ENCODE measurements at places on chromosomes 11 and 22.

GRCh38 chr11:12097219-12097618 is 13.2 kb upstream of the MICAL2 start:
- no peak for DNase-seq

DNA sequence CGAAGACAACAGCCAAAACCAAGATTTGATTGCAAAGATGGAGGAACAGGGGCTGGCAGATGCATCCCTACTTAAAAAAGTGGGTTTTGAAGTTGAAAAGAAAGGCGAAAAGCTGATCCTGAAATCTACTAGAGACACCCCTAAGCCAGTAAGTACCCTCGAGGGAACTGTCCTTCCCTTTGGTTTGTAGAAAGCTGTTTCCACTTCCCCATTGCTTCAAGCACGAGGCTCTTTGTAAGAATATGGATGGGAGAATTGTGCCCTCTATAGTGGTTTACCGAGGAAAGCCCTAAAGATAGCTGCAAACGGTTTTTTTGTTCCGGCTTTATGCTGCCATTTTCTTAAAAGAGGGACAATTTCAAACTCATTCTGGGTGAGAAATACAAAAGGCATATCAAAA is 133.9 kb downstream of the WNT7B start:
- DNase-seq: no peak

DNA sequence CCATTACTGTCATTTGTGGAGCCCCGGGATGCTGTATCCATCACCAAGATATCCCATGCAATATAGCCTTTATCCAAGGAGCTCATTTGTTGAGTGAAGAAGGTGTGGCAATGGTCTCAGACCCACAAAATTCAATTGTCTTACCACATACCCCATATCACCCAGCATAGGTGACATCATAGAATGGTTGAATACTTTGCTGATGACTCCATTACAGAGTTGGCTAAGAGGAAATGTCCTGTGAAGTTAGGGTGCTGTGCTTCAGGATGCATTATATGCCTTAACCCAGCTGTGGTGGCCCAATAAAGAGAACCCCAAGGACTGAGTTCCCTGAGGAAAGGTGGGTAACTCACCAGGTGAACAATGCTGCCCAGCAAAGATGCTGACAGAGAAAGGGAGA is 113.7 kb downstream of the EFCAB6 start:
- no peak for DNase-seq

- no peak for DNase-seq
These were observed 117.6 kb downstream of the LDLRAD3 start for GRCh38 chr11:36061471-36061870.

GRCh38 chr11:35927682-35928081 is 16.2 kb upstream of the LDLRAD3 start:
- DNase-seq: peak; percentile 85

- DNase-seq: no peak
These were observed 135.7 kb downstream of the C11orf91 start for GRCh38 chr11:33564856-33565453.

DNA sequence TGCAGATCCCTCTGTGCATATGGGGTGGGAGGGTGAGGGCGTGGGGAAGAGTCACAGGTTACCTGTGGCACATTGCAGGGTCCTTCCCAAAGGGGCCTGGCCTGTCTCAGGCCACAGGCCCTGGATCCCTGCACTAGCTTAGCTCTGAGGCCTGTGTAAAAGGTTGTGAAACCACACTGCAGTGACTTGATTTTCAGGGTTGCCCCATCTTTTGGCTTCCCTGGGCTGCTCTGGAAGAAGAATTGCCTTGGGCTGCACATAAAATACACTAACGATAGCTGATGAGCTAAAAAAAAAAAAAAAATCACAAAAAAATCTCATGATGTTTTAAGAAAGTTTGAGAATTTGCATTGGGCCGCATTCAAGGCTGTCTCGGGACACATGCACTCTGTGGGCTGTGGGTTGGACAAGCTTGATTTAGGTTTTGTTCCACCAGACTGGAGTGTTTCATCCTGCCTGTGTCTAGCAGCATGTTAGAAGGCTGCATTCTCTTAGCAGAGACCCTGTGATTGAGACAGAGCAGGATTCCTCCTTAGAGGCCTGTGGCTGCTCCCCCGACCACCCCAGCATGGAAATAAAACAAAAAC is 35.9 kb upstream of the TREH start:
- peak; percentile 26 for DNase-seq

- DNase-seq: no peak
These were observed 6.7 kb upstream of the ADAMTS15 start for GRCh38 chr11:130441719-130442118.

DNA sequence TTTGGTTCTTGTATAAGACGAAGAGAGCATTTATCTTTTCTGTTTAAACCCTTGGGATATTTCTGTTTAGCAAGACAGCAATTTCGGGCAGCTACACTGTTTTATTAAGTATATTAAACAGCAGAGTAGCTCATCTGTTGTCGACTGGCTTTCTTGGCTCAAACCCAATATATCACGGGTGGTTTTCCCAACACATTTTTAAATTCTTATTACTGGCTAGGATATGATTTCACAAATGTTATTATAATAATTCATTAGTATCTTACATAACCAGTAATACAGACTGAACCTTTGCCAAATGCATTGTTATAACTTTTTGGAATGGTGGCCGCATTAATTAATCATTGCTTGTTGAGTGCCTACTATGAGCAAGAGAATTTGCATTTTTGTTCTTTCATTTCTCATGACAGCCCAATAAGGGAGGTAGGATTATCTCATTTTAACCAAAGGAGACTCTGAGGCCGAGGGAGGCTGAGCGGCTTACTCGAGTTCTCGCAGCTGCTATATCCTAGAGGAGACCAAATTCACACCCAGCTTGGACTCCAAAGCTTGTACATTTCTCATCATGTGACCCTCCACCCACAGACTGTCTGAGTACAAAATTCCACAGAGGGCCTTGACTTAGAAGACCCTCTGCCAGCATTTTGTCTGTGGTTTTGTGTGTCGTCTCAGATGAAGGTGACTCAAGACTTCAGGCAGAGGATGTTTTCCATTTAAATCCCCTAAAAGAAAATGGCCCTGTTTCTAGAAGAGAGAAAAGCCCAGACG is 304.9 kb downstream of the NTM start:
- no peak for DNase-seq

DNA sequence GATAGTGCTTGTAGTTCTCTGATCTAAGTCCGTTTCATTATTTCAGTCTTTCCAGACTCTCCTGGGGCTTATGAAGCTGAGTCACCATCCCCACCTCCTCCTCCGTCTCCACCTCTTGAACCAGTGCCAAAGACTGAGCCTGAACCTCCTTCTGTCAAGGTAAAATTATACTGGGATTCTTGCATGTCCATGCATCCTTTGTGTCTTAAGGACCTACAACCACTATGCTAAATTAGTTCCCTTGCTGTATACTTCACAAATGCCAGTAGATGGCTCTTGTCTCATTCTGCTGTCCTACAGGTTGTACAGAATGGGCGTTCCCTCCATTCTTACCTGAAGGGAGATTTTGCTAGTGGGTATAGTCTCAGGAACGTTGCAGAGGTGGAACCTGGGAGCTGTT is 42.2 kb downstream of the POLD3 start:
- peak; percentile 42 for DNase-seq

GRCh38 chr11:692824-693414 is 2.1 kb downstream of the DEAF1 start:
- peak; percentile 16 for DNase-seq

GRCh38 chr11:30392221-30392784 is 69.4 kb downstream of the ARL14EP start:
- DNase-seq: no peak

GRCh38 chr11:113289431-113290187 is 24.8 kb upstream of the TTC12 start:
- peak; percentile 52 for DNase-seq

- peak; percentile 56 for DNase-seq
These were observed 273.3 kb downstream of the BUD13 start for GRCh38 chr11:116499396-116500003.

DNA sequence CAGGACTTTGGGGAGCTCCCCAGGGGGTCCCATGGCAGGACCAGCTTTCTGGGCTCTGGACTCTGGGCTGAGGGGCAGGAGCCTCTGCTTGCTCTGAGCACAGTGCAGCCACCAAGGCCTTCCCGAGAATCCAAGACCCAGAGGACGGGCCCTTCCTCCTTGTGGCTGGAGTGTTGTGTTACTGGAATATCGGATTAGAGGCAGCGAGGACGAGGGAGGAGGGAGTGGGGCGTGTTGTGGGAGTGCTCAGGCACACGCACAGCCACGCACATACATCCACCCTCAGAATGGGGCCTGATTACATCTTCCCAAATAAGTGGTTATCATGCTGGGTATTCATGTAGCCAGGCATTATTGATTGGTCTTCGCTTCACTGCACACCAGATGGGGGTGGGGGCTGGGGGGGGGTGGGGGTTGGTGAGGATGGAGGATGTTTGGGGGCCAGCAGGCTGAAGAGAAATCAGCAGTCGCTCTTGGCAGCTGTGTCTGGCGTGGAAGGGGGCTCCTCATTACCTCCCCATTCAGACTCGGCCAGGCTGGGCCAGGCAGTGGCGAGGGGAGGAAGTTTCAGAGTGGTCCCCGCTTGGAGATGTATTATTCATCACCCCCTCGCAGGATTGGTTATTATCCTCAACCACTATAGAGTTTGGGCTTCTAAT is 120.9 kb downstream of the ST3GAL4 start:
- DNase-seq: no peak

DNA sequence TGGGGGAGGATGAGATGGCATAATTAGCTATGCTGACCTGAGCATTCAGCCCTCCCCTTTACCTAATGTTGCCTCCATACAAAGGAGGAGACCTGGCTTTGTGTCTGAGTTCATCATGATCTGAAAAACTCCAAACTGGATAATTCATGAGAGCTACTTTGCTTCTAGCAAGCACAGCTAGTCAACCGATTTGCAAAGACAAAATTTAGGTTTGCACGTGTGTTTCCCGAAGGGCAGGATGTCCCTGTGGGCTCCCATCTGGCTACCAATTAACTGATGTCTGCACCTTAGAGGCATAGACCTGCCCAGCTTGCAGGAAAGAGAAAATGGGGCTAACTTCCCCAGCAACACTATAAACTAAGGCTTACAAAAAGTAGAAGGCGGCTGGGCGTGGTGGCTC is 42.2 kb upstream of the POU2AF1 start:
- no peak for DNase-seq

DNA sequence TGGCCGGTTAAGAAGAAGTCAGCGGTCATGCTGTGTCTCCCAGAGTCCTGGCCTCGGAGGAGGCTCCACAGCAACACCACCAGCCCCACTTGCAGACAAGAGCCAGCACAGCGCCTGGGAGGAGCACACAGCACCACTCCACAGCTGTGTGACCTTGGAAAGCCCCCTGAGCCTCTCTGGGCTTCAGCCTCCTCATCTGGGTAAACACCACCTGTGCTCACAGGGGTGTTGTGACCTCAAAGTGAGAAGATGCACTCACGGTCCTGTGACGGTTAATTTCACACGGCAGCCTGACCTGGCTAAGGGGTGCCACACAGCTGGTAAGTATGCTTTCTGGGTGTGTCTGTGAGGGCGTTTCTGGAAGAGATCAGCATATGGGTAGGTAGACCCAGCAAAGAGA is 54.7 kb downstream of the PHF21B start:
- DNase-seq: no peak

- no peak for DNase-seq
These were observed 40.6 kb upstream of the BID start for GRCh38 chr22:17814830-17815229.

GRCh38 chr11:132228746-132229325 is 858.4 kb downstream of the NTM start:
- DNase-seq: no peak

- no peak for DNase-seq
These were observed 60.9 kb downstream of the SYN3 start for GRCh38 chr22:32997295-32997694.

GRCh38 chr11:18802381-18803257 is 11.0 kb upstream of the PTPN5 start:
- DNase-seq: peak; percentile 71

DNA sequence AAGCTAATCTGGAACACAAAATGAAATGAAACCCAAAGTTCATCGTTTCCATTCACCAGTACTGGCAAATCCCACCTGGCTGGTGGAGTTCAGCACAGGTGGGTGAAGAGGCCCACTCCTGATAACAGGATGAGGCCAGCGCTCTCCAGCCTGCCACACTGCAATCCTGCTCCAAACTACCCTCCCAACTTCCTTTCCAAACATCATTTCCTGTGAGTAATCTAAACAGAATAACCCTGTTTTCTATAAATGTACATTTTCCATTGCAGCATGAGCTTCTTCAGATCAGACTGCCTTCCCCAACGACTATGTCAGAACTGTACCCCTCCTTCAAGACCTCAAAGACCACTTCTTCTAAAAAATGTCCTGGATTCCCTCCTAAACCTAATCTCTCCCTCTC is 15.9 kb upstream of the NFRKB start:
- DNase-seq: peak; percentile 16

DNA sequence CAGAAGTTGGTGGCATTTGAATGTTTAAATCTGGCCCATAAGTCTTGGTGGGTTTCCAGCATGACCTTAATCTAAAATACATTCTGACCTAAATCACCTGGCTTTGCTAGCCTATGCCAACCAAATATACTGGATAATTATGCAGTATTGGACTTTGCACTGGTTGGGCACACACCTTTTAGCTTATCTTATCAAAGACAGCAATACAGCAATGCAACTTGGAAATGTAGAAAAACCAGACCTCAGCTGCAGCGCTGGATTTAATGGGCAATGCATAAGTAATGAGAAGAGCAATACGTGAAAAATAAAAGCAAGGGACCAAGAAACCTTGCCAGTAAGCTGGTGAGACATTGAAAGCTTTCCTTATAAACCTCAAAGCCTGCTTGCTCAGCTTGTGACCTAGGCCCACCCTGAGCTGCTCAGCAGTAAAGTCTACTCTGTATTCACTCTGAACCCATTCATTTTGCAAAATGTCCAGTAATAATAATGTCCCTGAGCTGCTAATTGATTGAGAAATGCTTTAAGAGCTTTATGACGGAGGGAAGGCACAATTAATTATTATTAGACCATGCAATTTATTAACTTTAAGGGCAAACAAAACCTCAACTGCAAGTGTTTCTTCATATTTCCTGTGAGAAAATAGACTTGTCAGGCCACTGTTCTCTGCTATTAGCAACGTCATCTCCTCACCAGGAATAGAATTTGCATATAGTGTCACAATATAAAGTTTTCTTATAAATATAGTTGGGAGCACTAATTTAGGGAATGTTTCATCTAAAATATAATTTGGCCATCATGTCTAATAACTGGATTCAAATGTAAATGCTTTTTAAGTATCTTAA is 49.4 kb upstream of the CEP295 start:
- no peak for DNase-seq

GRCh38 chr11:8442301-8442700 is 151.7 kb downstream of the STK33 start:
- DNase-seq: no peak

DNA sequence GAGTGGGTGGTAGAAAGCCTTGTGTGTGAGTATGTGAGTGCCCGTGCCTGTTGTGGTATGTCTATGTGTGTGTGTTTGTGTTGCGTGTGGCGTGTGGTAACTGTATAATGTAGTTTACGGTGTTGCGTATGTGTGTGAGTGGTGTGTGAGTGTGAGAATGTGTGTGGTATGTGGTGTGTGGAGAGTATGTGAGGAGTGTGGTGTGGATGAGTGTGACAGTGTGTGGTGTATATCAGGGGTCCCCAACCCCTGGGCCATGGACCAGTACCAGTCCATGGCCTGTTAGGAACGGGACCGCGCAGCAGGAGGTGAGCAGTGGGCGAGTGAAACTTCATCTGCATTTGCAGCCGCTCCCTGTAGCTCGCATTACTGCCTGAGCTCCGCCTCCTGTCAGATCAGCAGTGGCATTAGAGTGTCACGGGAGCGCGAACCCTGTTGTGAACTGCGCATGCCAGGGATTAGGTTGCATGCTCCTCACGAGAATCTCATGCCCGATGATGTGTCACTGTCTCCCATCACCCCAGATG is 5.7 kb downstream of the UPK3A start:
- DNase-seq: peak; percentile 78
